Thymus (tissue), 14 donors: ENCODE measurements at places on chromosomes 11 and 22.

GRCh38 chr11:123357353-123357989 is 72.6 kb upstream of the GRAMD1B start:
- DNase-seq, result no peak

DNA sequence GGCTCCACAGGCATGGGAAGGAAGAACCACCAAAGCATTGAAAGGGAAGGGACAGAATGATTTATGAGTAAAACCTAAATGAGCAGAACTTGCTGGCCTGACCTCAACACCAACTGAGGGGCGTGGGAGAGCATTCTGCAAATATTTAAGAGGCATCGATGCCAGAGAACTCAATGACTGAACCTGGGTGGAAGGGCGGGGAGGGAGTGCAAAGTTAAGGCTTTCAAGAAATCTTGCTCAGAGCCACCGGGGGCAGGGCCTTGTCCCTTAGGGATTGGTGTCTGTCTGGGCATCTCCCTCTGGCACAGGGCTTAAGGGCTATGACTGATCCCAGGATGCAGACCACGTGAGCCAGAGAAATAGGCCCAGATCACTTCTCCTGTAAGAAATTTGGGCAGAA is 137.1 kb downstream of the ADAMTS15 start:
- DNase-seq, result no peak

DNA sequence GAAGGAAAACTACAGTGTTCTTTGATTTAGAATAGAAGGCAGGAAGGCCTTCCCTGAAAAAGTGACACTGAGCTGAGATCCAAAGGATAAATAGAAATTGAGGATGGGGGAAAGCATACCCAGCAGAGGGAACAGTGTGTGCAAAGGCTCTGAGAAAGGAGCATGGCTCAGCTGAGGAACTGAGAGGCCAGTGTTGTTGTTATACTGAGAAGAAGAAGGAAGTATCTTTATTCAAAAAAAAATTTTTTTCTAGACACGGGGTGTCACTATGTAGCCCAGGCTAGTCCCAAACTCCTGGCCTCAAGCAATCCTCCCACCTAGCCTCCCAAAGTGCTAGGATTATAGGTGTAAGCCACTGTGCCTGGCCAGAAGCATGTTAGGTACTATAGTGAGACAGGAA is 3.5 kb upstream of the PIK3C2A start:
- no peak for DNase-seq

DNA sequence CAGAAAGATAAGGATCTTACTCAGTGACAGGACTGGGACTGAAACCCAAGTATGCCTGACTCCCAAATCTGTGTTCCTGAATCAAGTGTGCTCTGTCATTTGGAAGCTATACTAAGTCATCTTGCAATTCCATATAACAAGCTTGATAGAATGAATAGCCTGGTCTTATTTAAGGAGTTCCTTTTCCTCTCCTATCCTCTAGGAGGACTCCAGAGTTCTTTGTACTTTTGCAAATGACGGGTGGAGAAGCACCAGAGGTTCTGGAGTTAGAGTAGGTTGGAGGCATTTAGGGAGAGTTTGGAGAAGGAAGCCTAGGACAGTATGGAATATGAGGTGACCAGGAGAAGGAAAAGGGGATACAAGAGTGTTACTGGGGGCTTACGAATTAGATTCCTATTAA is 92.9 kb upstream of the RCN1 start:
- no peak for DNase-seq
